ENCODE measurements at places on chromosomes 13 and 19. TPM values are rescaled to one million over a fixed set of nuclear protein-coding genes. Genes with fewer than 3 reads are reported as not detected.

DNA sequence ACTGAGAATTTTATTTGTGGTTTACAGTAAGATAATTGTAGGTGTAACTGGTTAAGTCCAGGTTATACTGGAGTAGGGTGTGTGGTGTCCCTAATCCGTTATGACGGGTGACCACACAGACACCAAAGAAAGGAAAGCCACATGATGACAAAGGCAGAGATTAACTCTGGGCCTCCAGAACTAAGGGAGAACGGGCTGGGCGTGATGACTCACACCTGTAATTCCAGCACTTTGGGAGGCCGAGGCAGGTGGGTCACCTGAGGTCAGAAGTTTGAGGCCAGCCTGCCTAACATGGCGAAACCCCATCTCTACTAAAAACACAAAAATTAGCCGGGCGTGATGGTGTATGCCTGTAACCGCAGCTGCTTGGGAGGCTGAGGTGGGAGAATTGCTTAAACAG, 10.2 kb upstream of the FUT2 start:
- no peaks in the 10 kb centered on the region for H3K36me3 ChIP-seq
- no peak overlapping the region for H3K4me3 ChIP-seq
- DNase-seq = no peak
- H3K27me3 ChIP-seq = no peaks in the 10 kb centered on the region

DNA sequence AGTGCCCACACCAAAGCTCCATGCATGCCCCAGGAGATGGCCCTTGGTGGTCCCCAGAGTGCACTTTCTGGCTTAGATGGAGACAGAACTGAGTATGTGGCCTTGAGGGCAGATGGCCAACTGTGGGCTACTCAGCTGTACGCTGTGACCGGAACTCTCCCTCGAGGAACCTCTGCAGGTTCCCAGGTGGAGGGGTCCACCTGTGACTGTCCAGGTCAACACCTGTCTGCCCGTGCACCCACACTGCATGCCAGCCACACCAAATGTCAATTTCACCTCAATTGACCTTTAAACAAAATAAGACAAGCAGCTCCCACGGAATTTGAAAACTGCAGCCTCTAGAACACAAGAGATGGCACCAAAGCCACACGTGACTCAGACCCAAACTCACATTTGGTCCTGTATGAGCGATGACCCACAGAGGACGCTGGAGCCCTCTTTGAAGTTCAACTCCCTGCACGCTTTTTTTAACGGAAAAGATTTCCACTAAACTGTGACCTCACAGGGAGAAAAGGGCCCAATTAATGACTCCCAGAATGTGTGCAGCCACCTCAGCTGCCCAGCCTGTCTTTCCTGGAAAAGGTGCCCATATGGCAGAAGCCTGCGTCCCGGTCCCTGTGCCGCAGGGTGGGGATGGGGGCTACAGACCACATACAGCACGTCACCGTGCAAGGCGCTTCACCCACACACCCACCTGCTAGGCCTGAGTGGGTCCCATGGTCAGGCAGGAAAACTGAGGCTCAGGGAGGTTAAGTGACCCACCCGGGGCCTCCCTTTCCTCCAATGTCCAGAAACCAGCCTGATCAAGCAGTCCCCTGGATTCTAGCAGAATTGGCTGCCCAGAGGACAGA, 47.7 kb downstream of the KLF2 start:
- no peak for DNase-seq
- peaks cover 25% of the 10 kb centered on the region for H3K4me1 ChIP-seq
- H3K4me3 ChIP-seq = no peak overlapping the region
- no peaks in the 10 kb centered on the region for H3K27me3 ChIP-seq
- H3K36me3 ChIP-seq = peaks cover 13% of the 10 kb centered on the region

DNA sequence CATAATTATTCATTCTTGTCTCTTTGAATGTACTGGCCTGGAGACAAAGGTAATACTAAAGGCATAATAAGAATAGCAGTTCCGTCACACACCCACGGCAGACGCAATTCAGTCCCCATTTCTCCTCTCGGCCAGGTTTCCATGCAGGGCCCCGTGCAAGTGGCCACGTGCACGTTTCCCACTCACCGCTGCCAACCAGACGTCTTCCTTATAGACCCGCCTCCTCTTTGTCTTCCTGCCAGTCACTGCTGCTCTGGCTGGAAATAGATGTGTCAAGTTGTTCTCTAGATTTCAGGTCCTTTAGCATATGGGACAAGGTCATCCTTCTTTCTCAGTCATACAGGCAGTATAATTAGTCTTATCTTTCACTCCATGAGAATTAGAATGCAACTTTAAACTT, 204.3 kb downstream of the SUCLA2 start:
- no peaks in the 10 kb centered on the region for H3K36me3 ChIP-seq
- DNase-seq = no peak
- H3K4me1 ChIP-seq = no peaks in the 10 kb centered on the region
- no peak overlapping the region for H3K27ac ChIP-seq
- H3K27me3 ChIP-seq = no peaks in the 10 kb centered on the region

DNA sequence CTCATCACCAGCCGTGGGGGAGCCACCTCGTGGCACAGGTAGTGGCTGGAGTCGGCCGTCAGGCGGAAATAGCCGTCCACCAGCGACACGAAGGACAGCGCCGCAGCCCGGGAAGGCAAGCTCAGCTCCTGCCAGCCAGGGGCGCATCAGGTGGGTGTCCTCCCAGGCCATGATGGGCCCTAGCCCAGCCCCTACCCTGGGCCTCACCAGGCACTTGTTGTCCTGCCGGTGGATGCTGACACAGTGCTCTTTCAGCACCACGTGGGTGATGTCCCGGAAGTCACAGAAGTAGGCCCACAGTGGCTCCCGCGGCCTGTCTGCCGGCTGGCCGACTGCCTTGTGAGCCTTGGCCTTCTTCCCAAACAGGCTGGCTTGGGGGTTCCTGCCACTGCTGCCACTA, 15.7 kb downstream of the TYK2 start:
- peaks cover 28% of the 10 kb centered on the region for H3K36me3 ChIP-seq
- no peak for DNase-seq
- no peak overlapping the region for H3K27ac ChIP-seq

DNA sequence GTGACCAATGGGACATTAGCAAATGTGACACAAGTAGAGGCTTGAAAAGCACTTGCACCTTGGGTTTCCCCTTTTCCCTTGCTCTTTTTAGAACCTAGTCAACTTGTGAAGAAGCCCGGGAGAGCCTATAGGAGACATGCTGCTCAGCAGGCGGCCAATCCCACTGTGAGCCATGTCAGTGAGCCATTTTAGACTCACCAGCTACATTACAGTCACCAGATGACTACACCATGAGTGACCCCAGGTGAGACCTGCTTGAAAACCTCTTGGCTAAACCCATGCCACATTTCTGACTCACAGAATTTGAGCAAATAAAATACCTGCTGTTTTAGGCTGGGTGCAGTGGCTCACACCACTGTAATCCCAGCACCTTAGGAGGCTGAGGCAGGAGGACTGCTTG, 317.5 kb downstream of the KLF12 start:
- no peak overlapping the region for H3K27ac ChIP-seq
- H3K4me3 ChIP-seq = no peak overlapping the region
- DNase-seq = no peak
- peaks cover 4% of the 10 kb centered on the region for H3K4me1 ChIP-seq
- no peaks in the 10 kb centered on the region for H3K27me3 ChIP-seq

DNA sequence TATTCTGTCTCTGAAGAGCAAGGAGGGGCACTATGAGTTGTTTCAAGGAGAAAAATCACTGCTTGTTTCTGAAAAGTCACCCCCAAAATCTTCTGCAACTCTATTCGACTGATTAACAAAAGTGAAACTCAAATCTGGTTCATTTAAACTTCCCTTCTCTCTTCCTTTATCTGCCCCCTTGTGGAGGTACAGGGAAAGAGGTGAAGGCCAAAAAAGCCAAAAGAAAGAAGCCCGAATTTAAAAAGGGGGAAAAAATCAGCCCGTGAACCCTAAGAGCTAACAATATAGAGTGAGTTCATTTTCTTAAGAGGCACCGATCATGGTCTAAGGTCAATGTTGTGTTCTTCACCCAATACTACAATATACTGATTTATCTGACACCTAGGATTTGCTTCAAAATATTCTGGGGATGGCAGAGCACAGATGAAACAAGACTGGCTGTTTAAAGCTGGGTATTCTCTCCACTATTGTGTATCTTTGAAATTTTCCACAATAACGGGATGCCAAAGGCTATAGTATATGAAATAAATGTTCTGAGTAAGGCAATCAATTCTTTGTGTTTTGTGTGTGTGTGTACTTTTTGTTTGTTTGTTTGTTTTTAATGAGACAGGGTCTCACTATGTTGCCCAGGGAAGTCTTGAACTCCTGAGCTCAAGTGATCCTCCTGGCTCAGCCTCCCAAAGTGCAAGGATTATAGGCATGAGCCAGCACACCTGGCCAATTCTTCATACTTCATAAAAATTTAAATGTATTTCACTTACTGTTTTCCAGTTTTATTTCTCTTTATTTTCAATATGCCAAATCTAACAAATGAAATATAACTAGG, 55.0 kb upstream of the EEF1AKMT1 start:
- H3K4me1 ChIP-seq = no peaks in the 10 kb centered on the region
- no peak overlapping the region for H3K4me3 ChIP-seq
- H3K36me3 ChIP-seq = no peaks in the 10 kb centered on the region
- peak overlapping the region; percentile 60 for H3K27ac ChIP-seq
- H3K27me3 ChIP-seq = no peaks in the 10 kb centered on the region
- DNase-seq = peak; percentile 77

- no peak overlapping the region for H3K4me3 ChIP-seq
- no peak overlapping the region for H3K27ac ChIP-seq
- no peak for DNase-seq
- peaks cover 21% of the 10 kb centered on the region for H3K4me1 ChIP-seq
- H3K27me3 ChIP-seq = no peaks in the 10 kb centered on the region
Observed at GRCh38 chr13:21010621-21011020, 50.8 kb downstream of the LATS2 start.

The NAPSA gene
- 1,838 TPM for total RNA-seq

The NECTIN2 gene
- 90.4 TPM for total RNA-seq
